ENCODE measurements at places on chromosomes 6 and 20.

DNA sequence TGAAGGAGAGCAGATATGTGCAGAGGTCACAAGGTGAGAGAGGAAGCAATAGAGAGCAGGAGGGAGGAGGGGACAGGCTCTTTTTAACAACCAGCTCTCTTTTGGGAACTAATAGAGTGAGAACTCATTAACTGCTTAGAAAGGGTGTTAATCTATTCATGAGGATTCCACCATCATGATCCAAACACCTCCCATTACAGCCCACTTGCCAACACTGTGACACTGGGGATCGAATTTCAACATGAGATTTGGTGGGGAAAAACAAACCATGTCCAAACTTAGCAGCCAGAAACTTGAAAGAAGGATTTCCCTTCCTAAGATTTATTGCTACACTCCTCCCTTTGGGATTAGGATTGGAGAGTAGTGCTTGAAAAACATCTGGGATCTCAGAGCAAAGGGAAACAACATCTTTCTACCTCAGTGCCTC lies 135.5 kb upstream of the PLCB4 start:
- no peak for DNase-seq

GRCh38 chr20:63101781-63102720 lies 95.3 kb upstream of the BHLHE23 start:
- peak; percentile 21 for DNase-seq

DNA sequence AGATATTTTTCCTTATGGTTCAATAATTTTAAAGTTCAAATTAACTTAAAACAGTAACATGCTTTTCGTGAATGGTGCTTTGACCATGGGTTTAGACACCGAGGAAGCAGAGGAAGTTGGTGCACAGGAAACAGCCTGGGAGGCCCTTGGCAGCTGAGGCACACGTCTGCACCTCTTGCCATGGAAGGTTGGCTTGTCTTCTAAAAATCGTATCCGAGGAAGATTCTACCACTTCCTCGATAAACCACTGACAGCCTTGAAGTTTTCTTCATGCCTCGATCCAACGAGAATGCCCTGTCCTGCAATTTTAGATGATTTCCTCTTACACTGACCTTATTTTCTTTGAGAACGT lies 12.2 kb downstream of the DLL1 start:
- DNase-seq, result no peak

GRCh38 chr6:41683523-41684310 lies 45.4 kb downstream of the MDFI start:
- DNase-seq, result peak; percentile 81

DNA sequence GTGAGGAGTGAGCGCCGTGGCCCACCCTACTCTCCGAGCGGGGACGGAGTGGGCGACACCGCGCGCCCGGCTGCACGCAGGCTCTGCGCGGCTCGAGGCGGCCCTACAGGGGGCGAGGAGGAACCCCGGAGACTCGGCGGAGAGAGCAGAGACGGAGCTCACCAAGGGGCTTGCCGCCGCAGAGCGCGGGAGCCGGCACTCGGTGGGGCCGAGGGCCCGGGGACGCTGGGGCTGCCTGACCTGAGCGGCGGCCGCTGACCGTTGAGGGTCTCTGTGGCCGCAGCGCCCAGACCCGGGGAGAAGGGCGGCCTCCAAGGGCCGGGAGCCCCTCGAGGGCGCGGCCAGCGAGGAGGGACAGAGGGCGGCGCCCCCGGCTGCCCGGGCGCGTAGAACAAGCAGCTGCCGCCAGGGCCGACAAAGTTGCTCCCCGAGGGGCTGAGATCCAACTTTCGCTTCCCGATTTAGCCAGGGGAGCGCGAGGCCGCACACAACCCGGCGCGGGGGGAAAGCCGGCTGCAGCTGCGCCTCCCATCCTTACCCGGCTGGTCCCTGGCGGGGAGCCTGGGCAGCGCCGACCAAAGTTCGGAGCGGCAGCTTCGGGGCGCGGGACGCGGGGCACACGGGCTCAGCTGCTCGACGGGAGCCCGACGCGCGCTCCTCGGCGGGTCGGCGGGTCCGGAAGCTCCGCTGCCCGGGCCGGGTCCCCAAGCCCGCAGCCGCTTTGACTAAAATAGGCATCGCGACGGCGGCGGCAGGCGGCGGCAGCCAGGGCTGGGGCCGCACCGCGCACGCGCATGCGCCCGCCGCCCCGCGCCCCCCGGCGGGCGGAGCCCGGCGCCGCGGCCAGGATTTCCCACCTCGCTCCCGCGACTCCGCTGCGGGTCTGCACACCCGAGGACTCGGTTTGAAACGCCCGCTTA lies 43.1 kb downstream of the POPDC3 start:
- DNase-seq, result peak; percentile 39

GRCh38 chr6:36851149-36851614 lies 11.9 kb upstream of the CPNE5 start:
- peak; percentile 75 for DNase-seq

All from kidney capillary endothelial cell (primary cell).